Activated effector memory CD4-positive, alpha-beta T cell treated with Interleukin-2 at 50 U/mL for 16 hours (primary cell): ENCODE measurements at places on chromosomes 11 and 22.

DNA sequence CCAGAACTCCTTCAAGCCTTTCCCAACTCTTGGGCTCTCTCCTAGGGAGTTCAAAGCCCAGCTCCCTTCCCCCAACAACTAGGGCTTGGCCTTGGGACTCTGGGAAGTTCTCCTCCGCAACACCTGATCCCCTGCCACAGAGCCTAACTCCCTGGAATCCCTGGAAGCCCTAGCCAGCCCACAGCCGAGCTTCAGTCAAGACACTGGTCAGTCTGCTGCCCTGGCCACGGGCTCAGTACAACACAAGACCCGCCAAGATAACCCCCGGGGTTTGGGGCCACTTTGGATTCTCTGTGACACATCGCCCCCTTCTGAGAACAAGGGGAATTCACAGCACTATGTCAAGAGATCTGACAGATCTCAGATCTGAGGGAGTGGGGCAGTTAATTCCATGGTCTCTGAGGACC, 58.3 kb downstream of the SLC22A12 start:
- no peak for DNase-seq

- no peak for DNase-seq
Observed at GRCh38 chr22:40637183-40638150, 948 bp upstream of the MRTFA start.

- DNase-seq = no peak
Observed at GRCh38 chr22:23376256-23376655, 195.9 kb downstream of the BCR start.

DNA sequence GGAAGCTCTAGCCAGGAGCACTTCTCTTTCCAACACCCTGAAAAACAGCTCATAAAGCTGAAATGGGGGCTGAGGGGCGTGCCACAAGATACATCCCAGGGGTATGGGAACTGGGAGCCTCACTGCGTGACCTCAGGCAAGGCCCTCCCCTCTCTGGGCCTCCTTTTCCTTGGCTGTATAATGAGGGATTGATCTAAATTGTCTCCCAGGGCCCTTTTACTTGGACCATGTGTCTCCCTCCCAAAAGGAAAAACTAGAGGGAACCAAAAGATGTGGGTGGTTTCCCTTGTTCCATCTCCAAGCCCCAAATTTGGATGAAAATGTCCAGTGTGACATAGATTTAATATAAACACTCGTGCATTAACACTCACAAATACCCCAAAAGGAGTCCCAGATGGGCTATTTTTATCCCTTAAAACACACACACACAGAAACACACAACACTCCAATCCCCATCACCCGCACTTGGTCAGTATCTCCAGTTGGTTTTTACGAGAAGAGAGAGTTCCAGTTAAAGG, 25.9 kb upstream of the SMTN start:
- DNase-seq = no peak

DNA sequence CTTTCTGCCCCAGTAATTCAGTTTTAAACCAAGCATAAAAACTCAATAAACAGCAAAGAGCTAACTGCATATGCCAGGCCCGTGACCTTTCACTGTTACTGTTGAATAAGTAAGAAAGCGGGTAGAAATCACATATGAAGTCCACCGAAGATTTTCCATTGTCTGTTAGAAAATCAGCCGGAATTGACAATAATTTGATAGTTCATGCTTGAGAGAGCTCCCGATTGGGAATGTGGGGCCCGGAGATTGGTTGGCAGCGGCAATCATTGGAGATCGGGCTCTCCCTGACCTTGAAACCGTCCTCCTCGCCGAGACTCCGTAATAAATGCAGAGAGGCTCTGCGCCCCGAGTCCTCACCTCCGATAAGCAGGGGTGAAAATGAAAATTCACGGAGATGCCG, 709.6 kb downstream of the BRD1 start:
- DNase-seq = no peak
